ENCODE measurements at places on chromosomes 4 and X.

GRCh38 chrX:79604364-79604763 is 237.2 kb upstream of the ITM2A start:
- no peak for DNase-seq

GRCh38 chr4:41644288-41644914 is 104.1 kb downstream of the PHOX2B start:
- DNase-seq = peak; percentile 58

DNA sequence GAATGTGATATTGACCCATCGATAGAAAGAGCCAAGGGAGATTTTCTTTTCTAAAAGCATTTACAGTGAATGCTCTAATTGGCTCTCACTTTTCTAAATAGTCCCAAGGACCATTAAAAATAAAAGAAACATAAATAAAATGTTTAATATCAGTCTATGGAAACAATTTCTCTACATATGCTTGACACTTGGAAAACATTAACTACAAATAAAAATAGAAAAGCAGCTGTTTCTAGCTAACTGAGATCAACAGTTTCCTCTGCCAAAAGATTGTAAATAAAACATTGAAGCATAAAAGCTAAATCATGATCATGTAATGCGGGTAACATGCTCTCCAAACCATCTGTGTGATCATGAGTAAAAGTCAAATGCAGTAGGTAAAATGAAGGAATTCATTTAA is 49.7 kb downstream of the CORIN start:
- no peak for DNase-seq

- DNase-seq = no peak
Measured at GRCh38 chr4:41933997-41934503, 1.2 kb upstream of the TMEM33 start.

- no peak for DNase-seq
Measured at GRCh38 chr4:170007113-170007512, 19.1 kb downstream of the MFAP3L start.

DNA sequence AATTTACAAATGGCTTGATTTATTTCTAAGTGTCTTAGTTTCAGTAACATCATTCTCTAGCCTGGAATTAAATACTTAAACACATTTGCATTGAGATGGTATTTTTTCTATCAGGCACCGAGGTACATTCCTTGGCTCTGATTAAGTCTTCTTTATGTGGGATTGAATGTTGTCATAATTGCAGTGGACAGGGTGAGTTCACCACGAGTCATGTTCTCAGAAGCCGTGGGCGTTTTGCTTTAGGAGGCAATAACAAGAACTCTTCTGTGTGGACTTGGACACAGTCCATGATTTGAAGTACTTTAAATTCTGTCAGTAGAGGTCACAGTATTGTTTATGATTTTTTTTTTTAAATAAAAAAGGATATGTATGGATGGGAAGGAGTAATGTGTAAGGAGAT is 57.1 kb upstream of the EFHC2 start:
- no peak for DNase-seq

DNA sequence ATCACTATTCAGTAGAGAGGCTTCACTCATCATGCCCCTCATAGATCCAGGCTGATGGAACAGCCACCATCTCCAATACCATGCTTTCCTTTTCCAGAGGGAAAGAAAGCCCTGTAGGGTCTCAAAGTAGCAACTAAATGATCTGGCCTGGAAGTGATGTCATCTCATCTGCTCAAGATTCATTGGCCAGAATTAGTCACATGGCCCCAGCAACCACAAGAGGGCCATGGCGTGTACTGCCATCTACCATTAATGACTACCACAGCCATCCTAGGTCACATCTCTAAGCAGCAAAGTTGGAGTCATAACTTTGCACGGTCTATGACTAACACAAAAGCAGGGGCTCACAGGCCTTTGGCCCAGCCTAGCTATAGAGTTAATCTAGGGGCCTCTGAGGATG is 194.8 kb downstream of the KIT start:
- DNase-seq = no peak
